Stomach (tissue), 19 donors: ENCODE measurements at places on chromosomes 6 and 20. TPM values are rescaled to one million over a fixed set of nuclear protein-coding genes. Genes with fewer than 3 reads are reported as not detected.

- peak; percentile 53 for DNase-seq
These were observed 1.6 kb downstream of the MRGBP start for GRCh38 chr20:62797671-62798532.

Gene GRM1
- not detected for polyA plus RNA-seq

Gene BTN1A1
- polyA plus RNA-seq, result not detected

GRCh38 chr6:154426997-154427396, 70.4 kb upstream of the IPCEF1 start:
- DNase-seq, result no peak
